ENCODE measurements at places on chromosomes 5 and 9.
A peak's percentile ranks its signal among the peaks of the same experiment; 100 is the strongest.

DNA sequence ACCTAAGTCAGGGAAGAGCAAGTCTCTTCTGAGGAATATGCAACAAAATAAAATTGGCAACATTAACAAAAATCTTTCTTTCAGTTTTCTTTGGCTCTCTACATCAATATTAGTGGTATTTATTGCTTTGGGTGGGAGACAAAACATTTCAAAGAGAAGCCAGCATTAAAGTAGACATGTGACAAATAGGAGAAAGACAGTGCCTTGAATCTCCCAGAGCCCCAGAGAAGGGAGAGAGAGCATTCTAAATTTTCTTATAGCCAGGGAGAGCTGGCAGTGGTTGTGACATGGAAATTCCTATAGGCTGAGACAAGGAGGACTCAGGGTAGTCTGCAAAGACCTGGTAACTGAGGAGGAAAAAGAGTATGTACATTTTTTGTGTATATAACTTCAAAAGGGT is 79.4 kb upstream of the NREP start:
- no peak for DNase-seq

- peak; percentile 35 for DNase-seq
These were observed 36.8 kb upstream of the TEX48 start for GRCh38 chr9:114718801-114719221.

- no peak for DNase-seq
These were observed 29.7 kb downstream of the DIRAS2 start for GRCh38 chr9:90612957-90613356.

DNA sequence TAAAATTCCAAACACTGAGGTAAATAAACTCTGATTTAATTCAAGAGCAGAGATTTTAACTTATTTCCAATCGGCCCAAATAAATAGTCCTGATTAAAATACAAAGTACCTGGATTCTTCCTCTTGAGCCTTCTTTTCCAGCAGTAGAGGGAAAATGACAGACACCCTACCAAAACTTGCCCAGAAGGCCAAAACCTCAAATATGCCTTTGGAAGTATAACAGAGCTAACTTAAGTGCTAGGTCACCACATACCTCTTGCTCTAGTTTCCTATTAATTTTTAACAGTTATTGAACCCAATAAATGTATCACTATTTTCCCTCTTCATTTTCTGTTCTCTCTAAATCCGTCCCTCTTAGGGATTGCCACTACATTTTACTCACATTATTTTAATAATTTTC is 1.4 kb downstream of the BAAT start:
- no peak for DNase-seq

- DNase-seq, result no peak
These were observed 25.5 kb upstream of the RUSC2 start for GRCh38 chr9:35464141-35465025.

- DNase-seq, result no peak
These were observed 10.7 kb downstream of the OTULIN start for GRCh38 chr5:14674983-14675854.

GRCh38 chr9:5896863-5897262 is 6.2 kb downstream of the MLANA start:
- DNase-seq, result no peak

DNA sequence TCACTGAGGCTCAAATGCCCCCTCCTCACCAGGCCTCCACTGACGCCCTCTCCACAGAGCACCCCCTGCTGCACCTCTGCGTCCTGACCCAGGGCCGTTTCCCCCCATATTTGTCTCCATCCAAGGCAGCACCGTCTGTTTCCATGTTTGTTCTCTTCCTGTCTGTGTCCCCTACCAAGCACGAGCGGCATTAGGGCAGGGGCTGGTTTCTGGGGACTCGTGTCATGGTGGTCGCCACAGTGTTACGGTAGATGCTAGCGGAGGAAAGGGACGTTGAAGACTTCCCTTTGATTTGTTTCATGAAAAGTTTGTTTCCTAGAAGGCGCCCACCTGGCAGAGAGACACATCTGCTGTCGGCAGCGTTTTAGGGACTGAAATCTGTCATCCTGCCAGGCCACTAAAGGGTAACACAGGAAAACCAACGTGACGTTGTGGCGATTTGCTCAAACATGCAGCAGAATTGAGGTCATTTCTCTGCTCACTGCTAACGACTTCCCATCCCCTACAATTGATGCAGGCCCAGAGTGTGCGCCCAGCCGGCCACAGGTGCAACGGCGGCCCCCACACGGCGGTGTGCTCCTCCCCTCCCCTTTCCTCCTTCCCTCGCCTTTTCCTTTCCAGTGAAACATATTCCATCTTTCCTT is 79.3 kb upstream of the IRX4 start:
- DNase-seq, result no peak

DNA sequence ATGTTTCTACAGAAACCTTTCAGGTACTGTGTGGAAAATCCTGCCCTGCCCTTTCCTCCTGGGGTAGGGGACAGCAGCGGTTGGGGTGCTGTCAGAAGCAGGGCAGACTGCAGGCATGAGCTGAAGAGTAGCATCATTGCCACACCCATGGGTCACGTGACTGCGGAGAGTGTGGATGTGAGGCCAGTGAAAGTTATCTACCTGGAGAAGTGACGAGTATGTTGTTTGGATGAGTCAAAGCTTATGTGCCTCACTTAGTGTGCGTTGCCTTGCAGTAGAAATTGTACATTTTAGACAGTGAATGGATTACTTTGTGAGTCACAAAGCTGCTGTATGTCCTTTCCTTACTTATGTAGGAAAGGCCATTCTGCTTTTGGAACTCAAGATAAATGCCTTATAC is 21.7 kb upstream of the ACTBL2 start:
- no peak for DNase-seq

DNA sequence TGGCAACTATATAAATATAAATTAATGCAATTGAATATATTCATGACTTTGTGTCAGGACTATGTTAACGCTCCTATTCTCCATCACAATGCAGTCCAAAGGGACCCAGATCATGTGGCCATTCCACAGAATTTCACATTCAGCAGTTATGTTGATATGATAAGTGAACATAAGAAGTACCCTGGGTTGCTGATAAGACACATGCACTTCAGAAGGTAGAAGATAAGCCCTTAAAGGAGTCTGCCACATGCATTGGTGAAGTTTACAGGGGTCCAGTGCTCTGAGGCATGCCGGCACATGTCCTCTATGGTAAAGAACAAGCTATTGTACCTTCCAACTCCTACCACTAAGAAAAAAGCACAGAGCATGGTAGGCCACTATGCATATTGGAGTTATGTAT is 76.4 kb downstream of the PHAX start:
- DNase-seq, result no peak

Data from effector CD4-positive, alpha-beta T cell (primary cell).